ENCODE measurements at places on chromosomes 1 and 21.
A peak's percentile ranks its signal among the peaks of the same experiment; 100 is the strongest.

DNA sequence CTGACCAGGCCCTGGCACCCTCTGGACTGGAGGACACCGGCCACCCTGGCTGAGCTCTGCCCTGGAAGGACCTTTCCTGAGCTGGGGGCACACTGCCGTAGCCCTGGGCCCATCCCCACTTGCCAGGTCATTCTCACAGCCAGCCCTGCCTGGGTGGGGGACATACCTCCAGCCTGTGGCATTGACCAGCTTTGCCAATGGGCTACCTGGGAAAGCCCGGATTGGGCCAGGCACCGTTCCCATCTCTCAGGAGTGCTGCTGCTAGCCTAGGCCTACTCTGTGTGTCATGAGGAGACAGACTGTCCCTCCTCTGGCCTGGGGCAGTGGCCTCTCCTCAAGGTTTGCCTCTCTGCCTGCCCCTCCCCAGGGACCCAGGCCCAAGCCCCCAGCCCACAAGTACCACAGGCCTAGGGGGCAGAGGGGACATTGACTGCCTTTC, 40.0 kb downstream of the COQ8A start:
- DNase-seq = no peak

- DNase-seq = no peak
Observed at GRCh38 chr1:223709598-223709997, 2.7 kb upstream of the CAPN2 start.

DNA sequence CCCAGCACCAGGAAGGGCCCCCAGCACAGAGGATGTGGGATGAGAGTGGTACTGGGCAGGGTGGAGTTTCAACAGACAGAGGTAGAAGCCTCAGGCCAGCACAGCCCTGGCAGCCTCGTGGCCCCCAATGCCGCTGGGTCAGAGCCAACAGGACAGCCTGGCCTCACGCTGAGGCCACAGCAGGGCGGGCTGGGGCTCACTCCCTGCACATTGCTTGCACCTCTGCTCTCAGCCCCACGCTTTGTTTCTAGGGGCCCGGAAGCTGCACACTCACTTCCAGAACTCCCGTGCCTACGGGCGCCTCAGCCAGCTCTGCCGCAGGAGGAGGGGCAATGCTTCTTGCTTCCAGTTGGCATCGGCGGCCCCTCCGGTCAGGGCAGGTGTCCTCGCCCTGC, 72.9 kb downstream of the SIK1 start:
- DNase-seq = no peak

DNA sequence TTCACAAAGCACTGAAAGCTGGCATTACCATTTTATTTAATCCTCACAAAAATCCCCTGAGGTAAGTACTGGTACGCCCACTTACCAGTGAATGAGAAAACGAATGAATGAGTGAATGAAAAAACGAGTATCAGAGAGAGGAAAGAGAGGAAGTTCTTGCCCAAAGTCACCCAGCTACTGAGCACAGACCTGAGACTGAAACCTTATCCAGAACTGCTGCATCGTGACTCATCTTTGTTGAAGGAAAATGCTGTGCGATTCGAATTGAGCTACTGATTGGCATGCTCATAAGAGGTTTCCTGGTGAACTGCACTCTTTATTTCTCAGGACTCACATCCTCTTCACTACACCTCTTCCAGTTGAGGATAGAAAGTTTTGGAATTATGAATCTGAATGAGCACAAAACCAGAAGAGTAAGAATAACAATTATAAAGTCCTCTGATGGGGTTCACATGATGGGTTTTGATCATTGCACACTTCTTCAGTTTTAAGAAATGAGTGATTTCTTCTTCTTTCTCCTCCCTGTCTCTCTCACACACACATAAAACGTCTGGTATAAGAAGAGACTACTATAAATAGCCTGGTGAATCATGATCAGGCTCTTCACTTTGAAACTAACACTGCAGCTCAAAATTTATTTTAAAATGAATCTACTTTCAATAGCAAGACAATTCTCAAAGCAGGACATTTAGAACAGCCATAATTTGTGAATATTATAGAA, 32.1 kb downstream of the IL12RB2 start:
- DNase-seq = peak; percentile 39

- no peak for DNase-seq
Observed at GRCh38 chr1:81505831-81506230, 294.9 kb upstream of the ADGRL2 start.

GRCh38 chr1:164180824-164181223, 378.2 kb upstream of the PBX1 start:
- DNase-seq = no peak

DNA sequence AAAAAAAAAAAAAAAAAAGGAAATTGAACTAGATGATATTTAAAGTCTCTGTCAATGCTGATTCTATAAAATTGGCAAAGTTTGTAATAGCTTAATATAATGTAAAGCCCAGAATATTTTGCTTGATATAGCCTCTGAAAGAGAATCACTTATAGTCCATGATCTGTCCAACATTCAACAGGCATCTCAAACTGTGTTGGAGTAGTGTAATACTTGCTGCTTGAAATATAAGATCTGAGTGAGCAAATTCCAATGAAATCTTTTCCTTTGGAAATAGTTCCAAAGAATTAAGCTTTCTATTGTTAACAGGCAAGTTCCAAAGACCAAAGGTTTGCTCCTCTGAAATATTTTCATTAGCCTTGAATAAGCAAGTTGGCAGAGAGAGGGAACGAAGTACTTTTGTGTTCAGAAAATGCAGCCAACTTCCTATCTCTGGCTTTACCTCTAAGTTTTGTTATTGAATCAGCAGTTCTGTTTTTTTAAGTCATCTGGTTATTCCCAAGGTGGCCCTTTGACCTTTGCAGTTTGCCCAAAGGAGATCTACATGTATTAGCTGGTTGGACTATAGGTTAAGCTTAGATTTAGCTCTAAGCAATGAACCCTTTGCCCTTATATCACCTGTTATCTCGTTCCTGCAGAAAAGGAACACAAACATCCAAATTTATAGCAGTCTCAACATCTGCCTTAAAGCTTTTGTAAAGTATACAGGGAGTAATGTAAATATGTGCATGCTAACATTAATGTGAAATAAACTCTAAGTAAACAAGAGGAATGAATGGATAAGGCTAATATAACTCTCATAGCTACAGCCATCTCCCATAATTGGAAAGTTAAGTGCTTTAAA, 24.4 kb upstream of the CEP350 start:
- DNase-seq = no peak

- no peak for DNase-seq
Observed at GRCh38 chr1:4805987-4806386, 151.6 kb downstream of the AJAP1 start.

GRCh38 chr21:31688603-31689368, 29.3 kb downstream of the SOD1 start:
- DNase-seq = no peak

- peak; percentile 92 for DNase-seq
Observed at GRCh38 chr1:205287767-205288559, 33.6 kb downstream of the NUAK2 start.

GRCh38 chr1:177310326-177310725, 139.6 kb downstream of the BRINP2 start:
- no peak for DNase-seq

- DNase-seq = no peak
Observed at GRCh38 chr1:205715628-205716027, 34.4 kb downstream of the NUCKS1 start.

DNA sequence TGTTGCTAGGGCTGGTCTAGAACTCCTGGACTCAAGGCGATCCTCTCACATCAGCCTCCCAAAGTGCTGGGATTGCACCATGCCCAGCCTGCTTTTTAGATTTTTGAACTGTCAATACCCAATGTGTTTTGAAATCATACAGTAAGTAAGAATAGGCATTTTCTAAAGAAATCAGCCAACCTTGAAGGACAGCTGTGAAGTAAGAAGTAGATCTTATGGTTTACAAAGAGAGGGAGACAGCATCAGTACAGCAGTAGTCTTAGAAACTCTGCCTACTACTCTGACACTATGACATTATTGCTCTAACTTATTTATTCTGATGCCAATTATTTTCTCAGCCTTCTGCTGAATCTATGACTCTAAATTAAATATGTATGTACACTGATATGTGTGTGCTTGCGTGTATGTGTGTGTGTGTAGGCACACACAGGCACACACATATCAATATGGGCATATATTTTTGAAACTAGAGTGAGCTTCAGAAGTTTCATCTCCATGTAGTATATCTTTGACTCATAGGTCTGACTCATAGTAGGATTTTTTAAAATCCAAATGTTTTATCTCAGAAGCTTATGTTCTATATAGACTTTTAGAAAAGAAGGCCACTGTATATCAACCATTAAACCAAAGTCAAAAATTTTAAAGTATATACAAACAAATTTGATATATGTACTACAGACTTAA, 140.4 kb downstream of the COL24A1 start:
- DNase-seq = no peak

GRCh38 chr1:43317817-43318471, 17.2 kb downstream of the TIE1 start:
- no peak for DNase-seq

DNA sequence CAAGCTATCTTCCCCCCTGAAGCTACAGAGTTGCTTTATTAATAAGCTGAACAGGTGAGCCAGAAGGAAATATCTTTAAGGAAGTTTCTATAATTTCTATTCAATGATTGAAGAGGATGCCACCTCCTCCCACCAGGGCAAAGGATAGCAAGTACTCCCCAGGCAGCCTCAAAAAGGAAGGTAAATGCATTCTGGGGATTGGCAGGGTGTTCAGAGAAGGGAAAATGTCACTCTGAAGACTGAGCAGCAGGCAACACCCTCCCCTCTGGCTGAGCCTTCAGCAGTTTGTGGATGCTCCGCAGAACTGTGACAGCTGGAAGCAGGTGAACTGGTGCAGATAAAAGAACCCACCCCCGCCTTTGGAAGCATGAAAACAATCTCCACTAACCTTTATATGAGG, 140.8 kb downstream of the BRINP2 start:
- DNase-seq = no peak

DNA sequence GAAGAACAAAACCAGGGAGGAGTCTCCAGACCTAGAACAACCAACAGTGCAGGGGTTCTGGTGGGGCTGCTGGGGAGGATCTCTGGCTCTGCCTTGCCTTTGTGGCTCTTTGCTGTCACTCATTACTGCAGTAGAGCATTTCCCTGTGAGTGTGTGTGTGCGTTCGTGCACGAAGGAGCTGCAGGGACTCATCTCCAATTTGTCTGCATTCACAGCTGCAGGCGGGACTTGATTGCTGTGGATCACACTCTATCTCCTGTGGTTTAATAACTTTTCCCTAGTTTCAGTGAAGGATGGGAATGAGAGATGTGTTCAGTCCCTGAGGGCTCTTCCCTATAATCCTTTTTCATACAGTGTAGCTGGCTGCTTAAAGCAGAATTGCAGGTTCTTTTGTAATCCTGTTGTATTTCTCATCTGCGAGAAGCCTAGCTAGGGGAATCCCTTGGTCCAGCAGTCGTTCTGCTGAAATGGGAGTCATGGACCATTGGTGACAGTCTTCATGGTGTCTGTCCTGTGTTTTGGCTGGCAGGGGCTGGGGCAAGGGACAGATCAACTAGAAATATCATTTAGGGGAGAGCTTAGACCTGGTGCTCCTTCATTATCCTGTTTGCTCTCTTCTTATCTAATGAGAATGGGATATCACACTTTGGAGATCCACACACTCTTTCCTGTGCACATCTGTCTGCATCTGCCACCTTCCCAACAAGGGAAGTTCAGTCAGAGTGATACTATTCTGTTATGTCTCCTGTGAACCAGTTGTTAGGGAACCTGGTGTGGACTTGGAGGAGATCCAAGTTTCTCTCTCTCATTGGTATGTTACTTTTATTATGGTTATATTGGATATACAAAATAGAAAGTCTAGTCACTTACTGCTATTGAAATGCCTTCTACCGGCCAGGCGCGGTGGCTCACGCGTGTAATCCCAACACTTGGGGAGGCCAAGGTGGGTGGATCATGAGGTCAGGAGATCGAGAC, 3.0 kb downstream of the PCP4L1 start:
- DNase-seq = no peak

DNA sequence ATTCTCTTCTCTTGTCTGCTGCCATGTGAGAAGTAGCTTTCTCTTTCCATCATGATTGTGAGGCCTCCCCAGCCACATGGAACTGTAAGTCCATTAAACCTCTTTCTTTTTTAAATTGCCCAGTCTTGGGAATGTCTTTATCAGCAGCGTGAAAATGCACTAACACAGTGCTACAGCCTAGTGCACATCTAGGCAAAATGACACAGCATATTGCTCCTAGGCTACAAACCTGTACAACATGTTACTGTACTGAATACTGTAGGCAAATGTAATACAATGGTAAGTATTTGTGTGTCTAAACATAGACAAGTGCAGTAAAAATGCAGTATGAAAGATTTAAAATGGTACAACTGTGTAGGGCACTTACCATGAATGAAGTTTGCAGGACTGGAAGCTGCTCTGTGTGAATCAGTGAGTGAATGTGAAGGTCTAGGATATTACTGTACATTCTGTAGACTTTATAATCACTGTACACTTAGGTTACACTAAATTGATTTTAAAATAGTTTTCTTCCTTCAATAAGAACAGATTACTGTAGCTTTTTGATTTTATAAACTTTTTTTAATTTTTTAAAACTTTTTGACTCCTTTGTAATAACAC, 69.4 kb downstream of the RGS21 start:
- DNase-seq = no peak

DNA sequence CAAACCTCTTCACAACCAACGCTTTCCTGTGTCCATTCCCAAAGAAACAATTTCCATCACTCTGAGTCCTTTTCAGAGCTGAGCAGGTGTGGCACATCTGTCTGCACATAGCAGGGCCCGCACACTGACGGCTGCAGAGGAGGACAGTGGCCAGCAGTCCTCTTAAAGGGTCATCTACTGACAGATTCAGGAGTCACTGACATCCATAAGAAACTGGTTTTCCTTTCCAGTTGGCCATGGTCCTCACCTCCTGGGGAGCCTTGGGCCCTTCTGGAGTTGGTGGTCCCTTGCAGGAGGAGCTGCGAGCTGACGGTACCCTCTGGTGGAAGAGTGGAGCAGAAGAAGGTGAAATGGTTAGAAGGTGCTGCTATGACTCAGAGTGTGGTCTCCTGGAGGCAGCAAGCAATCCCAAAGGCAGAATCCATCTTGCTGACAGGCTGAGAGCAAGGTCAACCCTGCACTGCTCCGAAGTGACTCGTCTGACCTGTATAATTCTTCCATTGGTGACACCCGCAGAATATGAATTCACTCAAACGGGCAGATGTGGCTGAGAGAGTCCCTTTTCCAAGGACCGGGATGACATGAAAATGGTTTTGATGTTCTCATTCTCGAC, 278.5 kb upstream of the C1orf174 start:
- DNase-seq = no peak

- DNase-seq = no peak
Observed at GRCh38 chr1:106620521-106620954, 435.9 kb upstream of the PRMT6 start.

DNA sequence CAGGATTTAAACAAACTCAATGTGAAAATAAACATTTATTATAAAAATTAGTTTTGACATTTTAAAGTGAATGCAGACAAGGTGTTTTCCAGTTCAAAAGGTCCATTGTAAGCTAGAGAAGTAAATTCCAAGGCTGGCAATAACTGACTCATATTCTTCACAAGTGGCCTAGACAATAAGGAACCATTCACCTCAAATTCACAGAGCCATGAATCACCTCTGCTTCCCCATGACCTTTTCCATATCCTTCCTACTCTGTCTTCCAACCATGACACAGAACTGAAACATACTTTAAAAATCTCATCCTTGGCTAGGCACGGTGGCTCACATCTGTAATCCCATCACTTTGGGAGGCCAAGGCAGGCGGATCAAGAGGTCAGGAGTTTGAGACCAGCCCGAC, 24.8 kb downstream of the F11R start:
- DNase-seq = no peak
